ENCODE measurements at places on chromosomes 1 and 21.

DNA sequence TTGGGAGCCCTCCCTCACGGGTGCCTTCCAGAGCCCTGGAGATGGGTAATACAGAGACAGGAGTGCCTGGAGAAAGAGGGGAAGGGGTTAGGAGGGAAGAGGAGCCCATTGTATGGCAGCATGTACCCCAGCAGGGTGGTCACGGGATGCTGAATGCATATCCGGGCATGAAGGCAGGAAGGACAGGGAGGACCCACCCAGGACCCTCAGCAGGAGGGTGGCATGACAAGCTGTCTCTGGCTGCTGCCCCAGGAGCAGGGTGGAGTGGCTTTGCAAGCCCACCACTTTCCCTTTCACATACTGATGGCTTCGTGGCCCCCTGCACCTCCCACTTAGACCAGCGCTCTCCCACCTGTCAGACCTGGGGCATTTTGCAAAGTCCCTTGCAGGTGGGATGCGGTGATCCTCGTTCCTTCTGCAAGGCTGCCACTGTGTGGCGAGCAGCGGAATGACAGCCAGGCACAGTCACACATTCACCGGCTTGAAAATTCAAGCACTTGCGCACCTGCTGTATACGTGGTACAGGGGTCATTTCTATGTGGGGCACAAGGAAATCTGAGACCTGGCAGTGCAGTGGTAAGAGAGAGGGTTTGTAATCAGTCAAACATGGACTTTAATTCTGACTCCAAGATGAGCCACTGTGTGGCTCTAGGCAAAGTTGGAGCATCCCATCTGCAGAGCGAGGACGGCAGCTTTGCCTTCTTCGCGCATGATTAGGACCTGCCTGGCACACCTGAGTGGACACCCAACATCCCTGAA lies 53.2 kb upstream of the TMEM51 start:
- DNase-seq = peak; percentile 45

DNA sequence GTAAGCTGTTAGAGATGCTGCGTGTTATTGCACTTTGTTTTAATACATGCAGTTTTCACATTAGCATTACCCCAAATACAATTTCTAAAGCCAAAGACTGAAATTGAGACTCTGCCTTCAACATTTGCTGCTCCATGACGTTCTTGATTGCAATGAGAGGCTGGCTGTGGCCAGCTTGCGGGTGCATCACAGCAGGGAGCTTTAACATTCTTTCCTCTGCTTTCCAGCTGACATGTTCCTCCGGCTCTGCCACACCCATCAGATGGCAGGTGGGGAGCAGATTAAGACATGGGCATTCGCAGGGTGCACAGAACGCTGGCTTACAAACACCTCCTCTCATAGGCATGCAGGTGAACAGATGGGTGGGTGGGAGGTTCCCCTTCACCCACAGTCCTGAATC lies 314.1 kb downstream of the DISC1 start:
- no peak for DNase-seq

GRCh38 chr1:7519861-7520395 lies 251.2 kb upstream of the VAMP3 start:
- no peak for DNase-seq

GRCh38 chr1:177780096-177780700 lies 189.7 kb downstream of the SEC16B start:
- peak; percentile 2 for DNase-seq

- DNase-seq = no peak
Measured at GRCh38 chr1:61313906-61314422, 231.6 kb downstream of the NFIA start.

GRCh38 chr1:156987715-156988114 lies 57.8 kb downstream of the ARHGEF11 start:
- no peak for DNase-seq

DNA sequence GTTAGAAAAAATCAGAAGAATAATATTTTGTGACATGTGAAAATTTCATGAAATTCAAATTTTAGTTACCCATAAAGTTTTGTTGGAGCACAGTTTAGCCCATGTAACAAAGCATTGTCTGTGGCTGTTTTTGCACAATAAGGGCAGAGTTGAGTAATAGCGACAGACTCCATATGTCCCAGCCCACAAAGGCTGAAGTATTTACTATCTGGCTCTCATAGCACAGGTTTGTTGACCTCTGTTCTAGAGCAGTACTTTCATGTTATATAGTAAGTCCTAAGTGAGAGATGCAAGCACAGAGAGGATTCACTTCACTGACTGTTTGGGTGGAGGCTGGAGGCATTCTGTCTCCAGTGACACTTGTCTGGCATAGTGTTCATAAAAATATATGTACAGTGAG lies 6.8 kb downstream of the LAMC1 start:
- DNase-seq = no peak

DNA sequence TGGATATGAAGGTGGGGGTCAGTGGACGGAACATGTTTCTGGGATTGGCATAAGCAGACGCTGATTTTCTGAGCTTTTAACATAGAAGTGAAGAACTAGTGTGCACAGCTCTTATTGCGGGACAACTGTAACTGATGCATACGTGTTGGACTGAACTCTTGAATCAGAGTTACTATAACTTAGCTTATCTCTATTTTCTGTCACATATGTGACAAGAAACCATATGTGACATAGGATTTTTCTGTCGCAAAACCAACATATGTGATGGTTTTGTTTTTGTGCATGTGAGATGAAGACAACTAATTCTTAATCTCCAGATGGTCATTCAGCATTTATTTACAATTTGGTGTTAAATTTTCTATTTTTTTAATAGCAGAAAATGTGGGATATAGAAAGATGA lies 249.9 kb downstream of the GREM2 start:
- no peak for DNase-seq

DNA sequence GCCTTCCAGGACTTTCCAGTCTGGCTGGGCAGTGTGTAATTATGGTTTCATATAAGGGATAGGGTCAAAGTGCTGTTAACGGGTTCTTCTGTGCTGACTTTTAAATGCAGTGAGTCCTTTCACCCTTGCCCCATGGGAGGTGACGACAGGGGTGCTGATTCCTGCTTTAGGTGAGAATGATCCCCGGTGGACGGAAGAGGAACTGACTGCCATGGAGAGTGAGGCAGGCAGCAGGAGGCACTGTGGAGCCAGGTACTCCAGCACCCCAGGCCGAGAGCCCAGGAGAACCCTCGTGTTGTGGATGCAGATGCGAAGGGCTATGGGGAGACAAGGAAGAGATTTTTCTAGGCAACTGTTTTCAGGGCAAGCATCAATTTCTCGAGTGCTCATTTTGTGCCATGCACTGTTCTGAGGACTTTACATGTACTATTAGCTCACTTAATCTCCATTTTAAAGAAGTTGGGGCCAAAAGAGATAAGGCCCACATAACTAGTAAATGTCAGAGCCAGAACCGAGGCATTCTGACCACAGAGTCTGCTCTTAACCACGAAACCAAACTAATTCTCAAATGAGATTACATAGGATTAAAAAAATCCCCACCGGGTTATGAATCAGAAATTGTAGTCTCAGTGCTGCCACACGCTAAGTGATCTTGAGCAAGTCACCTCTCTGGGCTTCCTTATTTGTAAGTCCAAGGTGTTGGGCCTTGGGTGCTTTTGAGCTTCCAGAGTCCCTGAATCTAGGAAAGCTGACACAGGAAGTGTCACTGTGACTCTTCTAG lies 28.2 kb downstream of the STPG1 start:
- DNase-seq = no peak

Data from erythroblast (primary cell).